ENCODE measurements at places on chromosomes 7 and 10.

- no peak for DNase-seq
Observed at GRCh38 chr7:144484445-144484844, 81.0 kb upstream of the NOBOX start.

DNA sequence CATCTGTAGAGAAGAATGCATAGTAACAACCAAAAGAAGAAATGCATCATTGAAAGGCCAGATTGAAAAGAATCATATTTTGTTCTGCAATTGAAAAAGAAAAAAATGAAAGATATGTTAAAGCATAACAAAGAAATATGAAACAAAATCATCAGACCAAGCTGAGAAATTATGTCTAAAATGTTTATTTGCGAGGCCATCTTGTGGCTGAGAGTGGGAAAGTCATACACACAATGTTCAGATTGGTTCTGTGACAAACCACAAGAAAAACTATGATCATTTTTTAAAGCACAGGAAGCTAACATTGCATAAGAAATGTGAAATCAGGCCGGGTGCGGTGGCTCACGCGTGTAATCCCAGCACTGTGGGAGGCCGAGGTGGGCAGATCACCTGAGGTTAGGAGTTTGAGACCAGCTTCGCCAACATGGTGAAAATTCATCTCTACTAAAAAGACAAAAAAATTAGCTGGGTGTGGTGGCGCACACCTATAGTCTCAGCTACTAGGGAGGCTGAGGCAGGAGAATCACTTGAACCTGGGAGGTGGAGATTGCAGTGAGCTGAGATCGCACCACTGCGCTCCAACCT, 36.6 kb downstream of the ABCB5 start:
- DNase-seq = no peak

GRCh38 chr7:30112103-30112713, 22.6 kb upstream of the MTURN start:
- DNase-seq = no peak

DNA sequence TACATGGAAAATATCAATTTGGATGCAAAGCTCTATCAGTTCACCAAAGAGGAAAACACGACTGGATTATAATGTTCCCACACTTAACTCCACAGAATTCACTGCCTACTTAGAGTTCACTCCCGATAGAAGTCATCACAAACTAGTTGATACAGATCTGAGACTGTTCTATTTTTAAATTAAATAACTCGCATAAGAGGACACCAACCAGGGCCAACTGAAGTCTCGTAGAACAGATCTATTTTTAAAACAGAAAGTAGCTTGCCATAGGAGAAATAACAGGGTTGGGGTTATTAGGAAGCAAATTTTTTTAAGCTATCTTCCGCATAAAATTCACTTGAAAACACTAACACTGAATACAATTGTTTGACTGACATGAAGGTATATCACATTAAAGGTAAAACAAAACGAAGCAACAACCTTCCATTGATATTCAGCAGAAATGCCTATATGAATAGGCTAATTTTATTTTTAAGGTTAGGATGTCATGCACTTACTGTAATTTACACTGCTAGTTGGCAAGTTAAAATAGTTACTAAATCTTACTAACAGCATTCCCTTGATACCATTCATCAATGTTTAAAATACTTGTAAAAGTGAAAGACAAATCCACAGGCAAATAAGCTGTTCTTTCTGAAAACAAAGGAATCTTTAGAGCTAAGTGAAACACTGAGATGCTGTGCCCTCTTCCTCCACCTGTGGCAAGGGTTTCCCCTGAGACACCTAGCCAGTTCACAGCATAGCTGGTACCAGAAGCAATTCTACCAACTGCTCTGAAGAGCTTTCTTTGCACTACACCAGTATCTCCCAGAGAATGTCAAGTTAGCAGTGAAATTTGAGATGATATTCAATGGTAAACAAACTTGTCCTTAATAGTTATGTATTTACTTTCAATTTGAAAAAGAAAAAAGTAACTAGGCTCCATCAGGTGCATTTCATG, 186.7 kb upstream of the ANK3 start:
- DNase-seq = no peak

DNA sequence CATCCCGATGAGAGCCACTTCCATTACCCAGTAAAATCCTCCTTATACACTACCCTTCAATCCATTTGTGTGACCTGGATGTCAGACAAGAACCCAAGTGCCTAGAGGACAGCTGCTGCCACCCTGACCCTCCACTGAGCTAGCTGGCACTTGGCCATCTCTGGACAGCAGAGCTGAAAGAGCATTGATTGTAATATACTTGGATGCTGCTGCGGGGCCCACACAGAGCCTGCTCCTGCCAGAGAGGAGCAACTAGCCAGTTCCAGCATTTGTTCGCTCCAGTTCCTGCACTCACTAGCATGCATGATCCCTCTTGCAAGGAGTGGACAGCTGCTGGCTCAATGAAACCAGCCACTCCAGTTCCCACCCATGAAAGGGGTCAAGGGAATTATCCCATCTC, 8.4 kb upstream of the TMEM254 start:
- DNase-seq = no peak

- no peak for DNase-seq
Observed at GRCh38 chr7:19969859-19970493, 196.6 kb upstream of the TMEM196 start.

- no peak for DNase-seq
Observed at GRCh38 chr7:120504386-120504785, 231.4 kb downstream of the KCND2 start.

GRCh38 chr10:112739592-112740353, 210.3 kb upstream of the TCF7L2 start:
- no peak for DNase-seq

DNA sequence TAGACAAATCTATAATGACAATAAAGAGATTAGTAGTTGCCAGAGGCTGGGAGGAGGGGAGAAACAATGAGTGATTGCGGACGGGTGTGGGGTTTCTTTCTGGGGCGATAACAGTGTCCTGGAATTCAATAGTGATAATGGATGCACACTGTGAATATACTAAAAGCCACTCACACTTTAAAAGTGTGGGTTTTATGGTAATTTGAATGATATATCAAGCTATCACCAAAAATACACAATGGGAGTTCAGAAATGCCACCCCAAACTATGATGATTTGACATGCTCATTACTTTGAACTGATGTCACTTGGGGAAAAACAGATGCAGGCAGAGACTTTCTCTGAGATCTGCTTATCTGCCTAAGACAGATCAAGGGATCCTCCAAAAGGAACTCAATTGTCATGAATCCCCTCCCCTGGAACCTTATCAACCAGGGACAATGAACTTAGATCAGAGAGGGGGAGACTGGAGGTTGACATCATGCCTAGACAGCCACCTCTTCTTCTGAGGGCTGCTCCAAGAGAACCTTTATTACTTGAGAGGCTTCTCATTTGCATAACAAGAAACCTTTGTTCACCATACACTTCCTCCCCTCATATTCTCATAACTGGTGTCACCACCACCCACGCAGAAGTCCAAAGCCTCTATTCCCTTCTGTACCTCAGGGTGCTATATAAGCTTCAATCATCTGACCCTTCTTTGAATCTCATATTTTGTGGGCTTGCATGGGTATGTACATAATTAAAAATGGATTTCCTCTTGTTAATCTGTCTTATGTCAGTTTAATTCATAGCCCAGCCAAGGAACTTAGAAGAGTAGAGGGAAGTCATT, 14.8 kb upstream of the ZC3HAV1 start:
- no peak for DNase-seq

DNA sequence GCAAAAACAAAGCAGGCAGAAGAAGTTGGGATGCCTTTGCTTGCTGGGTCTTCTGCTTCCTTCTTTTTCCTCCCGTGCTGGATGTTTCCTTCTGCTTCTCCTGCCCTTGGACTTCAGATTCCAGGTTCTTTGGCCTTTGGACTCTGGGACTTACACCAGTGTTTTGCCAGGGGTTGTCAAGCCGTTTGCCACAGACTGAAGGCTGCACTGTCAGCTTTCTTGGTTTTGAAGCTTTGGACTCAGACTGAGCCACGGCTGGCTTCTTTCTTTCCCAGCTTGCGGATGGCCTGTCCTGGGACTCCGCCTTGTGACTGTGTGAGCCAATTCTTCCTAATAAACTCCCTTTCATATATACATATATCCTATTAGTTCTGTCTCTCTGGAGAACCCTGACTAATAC, 11.3 kb upstream of the LCOR start:
- DNase-seq = no peak

GRCh38 chr10:70575874-70576802, 26.4 kb downstream of the PRF1 start:
- DNase-seq = no peak

DNA sequence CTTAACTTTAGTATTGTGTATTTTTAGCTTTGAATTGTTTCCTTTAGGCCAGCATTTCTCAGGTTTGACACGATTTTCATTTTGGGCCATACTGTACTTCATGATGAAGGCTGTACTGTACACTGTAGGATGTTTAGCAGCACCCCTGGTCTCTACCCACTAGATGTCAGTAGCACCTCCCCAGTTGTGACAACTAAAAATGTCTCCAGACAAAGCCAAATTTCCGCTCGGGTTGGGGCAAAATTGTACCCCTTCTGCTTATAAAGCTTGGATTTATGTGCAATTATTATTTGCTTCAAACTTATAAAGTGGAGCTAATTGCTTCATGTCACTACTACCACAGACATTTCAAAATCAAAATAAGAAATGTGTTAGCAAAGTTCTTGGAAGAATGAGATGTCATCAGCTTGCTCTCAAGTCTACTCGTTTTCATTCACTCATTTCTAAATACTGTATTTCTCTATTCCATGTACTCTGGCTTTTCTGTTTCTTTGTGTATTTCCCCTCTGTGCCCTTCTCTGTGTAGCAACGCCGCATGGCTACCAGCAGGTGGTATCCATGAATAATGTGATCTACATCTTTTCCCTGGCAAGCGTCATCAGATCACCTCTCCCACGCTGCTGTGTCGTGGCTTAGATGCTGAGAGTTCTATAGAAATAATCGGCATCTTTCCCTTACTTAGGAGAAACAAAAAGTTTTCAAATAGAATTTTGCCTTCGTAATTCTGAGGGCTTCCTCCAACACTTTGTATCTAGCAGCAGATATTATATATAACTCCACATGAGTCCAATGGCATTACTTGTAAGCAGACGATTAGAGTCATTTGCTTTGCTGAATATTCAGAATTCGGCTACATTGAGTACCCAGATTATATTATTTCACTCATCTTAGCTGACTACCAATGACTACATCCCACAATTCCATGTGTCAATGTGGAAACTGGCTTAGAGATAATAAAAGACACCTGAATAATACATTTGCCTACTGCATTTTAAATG, 47.8 kb upstream of the CALCR start:
- DNase-seq = no peak

DNA sequence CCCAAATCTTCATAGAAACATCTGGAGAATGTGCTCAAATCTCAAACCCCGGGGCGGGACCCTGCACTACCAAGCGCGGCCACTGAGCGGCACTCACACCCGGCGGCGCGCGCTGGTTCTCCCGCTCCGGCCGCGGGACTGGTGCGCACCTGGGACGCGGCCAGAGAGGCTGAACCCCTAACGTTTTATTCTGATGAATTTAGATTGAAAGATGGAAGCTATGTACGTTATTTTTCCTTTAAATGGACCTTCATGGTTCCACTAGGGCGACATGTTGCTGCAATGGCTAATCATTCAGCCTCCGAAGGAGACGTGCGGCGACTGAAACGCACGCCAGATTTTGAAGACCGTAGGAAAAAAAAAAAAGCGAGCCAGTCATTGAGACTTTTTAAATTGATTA, 107.0 kb upstream of the INSIG1 start:
- DNase-seq = peak; percentile 79

DNA sequence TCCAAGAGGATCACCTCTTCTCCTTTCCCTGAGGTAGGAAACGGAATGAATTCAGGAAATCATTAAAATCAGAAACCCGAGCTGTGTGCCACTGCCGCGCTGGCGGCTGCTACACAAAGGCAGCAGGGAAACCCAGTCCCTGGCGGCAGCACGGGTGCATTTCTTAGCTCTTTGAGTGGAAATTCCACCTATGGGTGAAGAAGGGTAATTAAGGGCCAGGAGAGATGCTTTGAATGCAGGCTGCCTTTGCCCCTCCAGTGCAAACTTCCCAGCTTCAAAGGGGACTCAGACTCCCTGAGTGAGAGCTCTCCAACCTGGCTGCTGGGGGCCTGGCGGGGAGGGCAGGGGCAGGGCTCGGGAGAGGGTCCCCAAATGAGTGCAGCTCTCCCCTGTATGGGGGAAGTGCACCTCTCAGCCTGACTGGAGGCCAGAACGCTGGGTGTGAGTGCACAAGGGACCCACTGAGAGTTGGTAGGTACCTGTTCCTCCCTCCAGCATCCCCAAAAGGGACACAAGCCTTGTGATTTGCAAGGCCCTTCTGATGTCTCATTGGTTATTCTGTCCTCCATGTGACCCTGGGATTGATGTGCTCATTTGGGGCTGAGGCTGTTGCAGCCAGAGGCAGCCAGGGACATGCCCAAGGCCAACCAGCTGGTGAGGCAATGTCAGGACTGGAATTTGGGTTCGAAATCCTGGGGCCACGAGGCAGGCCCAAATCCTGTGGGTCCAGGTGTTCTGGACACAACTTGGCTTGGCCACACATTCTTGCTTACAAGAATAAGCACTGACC, 16.3 kb upstream of the ZMIZ1 start:
- DNase-seq = peak; percentile 58

DNA sequence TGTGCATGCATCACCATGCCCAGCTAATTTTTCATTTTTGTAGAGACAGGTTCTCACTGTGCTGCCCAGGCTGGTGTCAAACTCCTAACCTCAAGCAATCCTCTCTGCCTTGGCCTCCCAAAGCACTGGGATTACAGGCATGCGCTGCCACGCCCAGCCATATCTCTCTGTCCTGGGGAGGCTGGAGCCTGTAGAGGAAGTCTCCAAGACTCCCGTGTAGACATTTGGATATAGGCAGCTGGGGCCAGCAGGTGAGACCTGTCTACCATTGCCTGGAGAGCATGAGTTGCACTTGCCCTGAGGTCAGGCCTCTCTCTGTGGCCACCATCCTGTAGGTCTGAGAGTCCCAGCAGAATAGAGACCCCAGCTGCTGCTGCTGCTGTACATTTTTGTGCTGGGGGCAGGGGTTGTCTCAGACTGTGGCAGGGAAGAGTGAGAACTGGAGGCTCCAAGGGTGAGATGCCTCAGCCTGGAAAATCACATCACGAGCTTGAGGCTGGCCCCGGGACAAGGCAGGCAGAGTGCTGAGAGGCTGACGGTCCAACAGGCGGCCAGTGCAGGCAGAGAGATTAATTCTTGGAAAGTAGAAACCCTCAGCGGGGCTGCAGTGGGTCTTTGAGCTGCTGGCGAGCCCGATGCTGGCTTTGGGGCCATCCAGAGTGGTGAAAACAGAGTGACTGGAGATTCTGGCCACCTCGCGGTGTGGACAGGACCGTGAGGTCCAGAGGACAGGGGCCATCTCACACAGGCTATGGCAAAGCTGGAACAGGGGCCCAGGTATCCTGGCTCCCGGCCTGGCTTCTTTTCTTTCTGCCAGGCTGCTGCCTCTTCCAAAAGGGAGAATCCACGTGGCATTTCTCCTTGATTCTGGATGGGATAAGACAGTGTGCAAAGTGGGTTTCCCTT, 60.9 kb downstream of the TMEM270 start:
- DNase-seq = no peak

- DNase-seq = peak; percentile 0
Observed at GRCh38 chr10:50740293-50740648, 535 bp downstream of the ASAH2B start.

All from germinal center (tissue), 1 donor.